Right renal pelvis (tissue), 4 donors: ENCODE measurements at places on chromosomes 3 and 15.
A peak's percentile ranks its signal among the peaks of the same experiment; 100 is the strongest.

DNA sequence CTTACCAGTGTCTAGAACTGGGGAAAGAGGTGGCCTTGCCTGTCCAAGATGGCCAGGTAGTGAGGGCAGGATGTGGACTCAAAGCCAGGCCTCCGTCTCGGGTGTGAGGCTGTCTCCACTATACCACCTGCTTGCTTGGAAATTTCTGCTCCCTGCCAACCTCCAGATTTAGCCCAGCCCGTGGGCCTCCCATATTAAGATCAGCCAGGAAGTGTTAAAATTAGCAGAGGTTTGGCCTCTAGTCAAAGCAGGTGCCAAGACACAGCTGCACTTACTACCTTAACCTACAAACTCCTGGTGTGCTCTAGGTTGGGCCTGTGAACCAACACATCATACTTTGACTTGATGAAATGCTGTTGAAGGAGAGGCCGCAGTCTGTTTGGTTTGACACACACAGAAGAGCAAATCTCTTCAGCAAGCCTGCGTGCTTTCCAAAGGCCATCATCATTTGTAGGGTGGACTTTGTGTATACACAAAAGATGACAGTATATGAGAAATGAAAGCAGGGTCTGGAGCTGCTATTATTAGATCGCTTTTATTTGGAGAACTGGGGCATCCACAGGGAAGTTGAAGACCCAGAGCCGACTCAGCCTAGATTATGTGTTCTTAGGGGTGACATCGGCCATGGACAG, 206.5 kb downstream of the XXYLT1 start:
- no peak for DNase-seq

- no peak for DNase-seq
Observed at GRCh38 chr3:39705351-39705900, 104.0 kb upstream of the MYRIP start.

- DNase-seq = no peak
Observed at GRCh38 chr3:186185194-186185787, 76.4 kb upstream of the ETV5 start.

DNA sequence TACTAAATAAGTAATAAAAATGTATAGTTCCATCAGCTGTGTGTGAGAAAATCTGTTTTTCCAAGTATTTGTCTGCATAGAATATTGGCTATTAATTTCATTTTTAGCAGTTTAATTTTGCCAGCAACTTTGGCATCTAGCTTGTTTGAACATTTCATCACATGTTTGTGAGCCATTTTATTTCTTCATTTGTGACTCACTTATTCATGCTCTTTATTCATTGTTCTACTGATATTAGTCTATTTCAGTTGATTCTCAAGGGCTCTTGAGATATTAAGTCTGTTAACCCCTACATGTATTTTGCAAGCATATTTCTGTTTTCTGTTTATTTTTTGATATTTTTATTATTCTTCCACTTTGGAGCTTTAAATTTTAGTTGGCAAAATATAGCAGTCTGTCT, 74.0 kb upstream of the PHLDB2 start:
- DNase-seq = no peak

- no peak for DNase-seq
Observed at GRCh38 chr3:189121092-189121491, 50.7 kb upstream of the TPRG1 start.

DNA sequence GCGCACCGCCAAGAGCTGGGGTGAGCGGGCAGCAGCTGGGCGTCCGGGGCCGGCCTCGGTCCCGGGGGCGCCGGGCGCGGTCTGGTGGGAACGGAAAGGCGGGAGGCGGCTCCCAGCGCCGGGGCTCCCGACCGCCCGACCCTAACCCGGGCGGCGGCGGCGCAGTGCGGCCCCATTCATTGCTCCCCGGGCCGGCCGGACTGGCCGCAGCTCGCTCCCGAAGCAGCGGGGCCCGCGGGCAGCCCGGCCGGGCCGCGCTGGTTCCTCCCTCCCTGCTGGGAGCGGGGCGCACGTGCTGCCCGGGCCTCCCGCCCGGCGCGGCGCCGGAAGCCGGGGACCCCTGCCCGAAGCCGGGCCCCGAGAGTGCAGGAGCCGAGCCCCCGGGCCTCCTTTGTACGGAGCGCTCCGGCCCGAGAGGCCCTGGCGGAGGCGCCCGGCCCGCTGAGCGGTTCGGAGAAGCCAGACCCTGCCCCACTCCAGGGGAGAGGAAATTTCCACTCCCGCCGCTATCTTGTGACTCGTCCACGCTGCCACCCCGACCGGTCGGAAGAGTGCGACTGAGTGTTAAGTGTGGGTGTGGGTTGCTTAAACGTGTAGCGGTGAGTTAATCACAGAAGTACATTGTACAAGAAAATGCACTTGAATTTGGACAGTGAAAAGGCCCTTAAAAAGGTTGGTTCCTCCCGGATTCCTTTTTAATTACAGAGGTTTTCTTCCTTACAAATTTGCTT, 613 bp downstream of the ATP1B3 start:
- peak; percentile 34 for DNase-seq

GRCh38 chr3:61979638-61980037, 393.7 kb downstream of the FEZF2 start:
- DNase-seq = peak; percentile 16

- no peak for DNase-seq
Observed at GRCh38 chr15:62886431-62887071, 156.0 kb upstream of the TPM1 start.

DNA sequence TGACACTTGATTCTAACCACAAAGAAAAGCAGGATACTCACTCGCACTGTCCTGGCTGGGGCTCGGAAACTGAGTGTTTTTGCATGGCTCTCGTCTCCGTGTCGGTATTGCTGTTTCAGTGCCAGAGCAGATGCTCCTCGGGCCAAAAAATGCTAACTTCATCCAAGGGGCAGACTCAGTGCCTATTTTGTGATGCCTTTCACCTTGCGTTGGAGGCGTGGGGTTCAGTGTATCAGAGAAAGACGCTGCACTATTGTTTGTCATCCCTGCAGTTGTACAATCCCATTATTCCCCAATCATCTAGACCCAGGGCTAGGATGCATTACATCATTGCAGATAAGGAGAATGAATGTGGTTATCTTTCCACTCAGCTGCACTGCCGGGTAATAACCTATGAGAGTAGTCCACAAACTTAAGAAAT, 1.4 kb downstream of the CACNA2D3 start:
- no peak for DNase-seq

DNA sequence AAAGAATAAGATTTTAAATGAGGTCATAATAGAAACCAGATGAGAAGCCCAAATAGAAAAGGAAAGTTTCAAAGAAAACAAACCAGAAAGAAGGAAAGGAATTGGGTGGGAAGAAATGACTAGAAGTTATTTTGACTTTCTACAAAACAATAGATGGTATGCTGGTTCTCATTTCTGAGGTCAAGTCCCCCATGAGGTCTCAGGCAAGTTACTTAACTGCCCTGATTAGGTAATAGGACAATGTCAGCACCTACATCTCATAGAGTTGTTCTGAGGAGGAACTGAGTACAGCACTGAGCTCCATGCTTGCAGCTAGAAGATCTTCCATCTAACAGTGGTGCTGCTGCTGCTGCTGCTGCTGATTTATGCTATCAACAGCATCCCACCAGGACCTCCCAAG, 185.9 kb downstream of the ERC2 start:
- DNase-seq = no peak

DNA sequence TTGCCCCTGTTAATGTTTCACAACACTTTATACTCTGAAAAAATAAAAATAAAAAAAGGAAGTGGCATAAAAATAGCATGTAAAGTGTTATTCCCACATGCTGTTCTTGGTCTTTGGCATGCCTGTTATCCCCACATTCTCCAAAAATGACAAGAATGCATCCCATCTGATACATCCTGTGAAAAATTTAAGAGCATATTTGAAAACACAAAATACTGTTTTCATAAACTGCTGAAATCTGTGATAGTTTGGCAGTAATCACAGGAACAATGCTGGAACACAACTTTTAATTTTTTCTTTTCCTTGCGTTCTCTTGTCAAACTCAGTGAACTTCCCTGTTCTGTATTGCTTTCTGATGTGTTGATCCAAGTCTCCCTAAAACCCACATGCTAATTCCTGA, 288.8 kb downstream of the ROBO2 start:
- DNase-seq = no peak

DNA sequence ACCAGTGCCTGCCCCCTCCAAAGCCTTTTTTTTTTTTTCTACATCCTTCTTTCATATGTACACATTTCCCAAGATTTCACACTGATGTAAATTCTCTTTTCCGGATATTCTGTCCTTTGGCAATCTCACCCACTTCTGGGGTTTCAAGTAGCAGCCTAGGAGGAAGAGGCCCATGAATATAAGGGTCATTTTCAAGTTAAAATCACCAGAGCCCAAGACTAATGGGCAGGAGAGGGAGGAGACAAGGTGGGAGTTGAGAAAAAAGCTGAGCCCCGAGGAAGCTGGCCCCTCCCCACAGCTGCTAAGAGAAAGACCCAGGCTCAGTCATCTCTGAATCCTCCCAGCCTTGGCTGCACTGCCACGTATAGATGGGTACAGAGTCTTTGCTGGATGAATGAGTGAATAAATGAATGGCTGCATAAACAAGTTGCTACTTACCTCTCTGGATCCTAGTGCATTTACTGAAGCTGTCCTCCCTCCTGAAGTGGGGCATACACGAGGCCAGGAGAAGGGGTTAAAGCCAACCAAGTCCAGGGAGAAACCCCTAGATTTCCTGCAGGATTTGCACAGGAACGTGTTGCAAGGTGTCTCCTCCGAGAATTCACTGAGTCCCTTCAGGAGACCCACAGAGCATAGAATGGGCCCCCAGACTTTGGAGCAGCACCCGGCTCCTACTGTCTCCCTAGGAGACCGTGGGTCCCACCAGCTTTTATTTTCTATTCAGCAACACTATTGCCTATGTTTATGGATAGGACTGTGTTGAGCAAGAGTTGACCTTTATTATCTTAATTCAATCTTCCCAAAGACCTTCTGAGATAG, 100.8 kb upstream of the LIPC start:
- DNase-seq = no peak

- no peak for DNase-seq
Observed at GRCh38 chr3:64082961-64083541, 59.8 kb upstream of the PSMD6 start.

DNA sequence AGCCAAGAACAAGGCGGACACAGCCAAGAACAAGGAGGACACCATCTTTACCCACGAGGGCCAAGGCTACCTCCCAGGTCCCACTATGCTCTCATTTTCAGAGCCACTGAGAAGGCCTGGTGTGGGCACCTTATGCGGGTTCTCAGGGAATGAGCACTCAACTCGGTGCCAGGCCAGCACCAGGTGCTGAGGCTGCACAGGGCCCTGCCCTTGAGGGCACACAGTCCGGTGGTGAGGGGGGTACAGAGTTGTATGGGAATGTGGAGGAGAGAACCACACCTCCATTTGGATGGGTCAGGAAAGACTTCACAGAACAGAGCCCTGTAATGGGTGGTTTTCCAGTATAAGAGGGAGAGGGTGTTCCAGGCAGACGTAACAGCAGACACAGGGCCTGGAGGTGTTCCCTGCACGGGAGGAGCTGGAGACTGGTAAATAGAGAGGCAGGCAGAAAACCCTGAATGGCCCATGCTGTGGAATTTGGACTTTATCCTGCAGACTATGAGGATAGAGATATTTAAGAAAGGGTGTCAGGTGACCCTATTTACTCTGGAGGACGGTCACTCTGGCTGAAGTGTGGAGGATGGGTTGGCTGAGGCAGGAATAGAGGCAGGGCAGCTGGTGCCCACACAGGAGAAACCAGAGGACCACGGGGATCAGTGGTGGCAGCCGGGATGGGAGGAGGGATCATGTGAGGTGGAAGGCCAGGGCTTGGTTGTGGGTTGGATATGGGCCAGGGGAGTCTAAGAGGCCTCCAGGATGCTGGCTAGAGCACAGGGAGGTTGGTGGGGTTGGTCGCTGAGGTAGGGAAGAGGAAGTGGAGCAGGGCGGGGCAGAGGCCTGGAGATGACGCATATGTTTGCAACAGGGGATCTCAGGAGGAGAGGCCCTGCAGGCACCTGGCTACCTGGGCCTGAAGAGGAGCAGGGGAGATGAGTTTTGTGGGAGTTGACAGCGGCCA, 34.6 kb downstream of the CRABP1 start:
- DNase-seq = no peak

DNA sequence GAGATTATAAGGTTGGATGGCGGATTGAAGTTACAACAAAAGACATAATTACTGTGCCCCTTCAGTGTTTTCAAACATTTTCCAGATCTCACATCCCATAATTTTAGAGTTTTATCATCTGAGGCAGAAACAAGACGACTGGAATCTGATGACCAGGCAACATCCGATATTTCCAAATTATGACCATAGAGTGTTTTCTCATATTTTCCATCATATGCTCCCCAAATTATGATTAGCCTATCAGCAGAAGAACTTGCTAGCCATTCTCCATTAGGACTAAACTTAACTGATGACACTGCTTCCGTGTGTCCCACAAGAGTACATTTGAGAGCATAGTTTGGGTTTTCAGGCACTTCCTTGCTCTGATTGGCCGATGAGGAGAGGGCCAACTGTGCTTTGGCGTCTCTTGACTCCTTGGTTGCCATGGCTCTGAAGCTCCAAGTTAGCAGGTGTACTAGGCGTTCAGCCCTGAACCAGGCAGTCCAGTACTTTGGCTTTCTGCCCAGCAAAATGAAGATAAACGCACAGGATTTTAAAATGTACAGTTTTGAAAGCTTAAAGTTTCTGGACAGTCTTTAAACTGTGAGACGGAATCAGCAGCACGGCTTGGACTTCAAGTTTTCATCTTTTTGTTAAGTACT, 638 bp downstream of the WDR5B start:
- DNase-seq = peak; percentile 12

DNA sequence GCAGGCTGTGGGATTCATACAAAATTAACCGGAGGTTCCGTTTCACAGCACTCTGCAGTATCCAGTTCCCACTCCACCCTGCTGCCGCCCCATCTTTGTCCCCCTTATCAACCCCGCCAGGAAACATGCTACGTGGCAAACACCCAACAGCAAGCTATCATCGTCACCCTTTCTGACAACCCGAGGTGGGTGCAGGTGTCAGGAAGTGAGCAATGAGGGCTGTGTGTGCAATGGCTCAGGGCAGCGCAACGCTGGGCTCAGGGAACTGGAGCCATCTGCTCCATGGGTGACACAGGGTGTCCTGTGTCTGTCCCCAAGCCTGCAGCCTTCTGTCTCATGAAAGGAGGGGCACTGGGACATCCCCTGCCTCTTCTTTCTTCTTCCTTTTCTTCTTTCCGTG, 60.9 kb downstream of the ATP2B2 start:
- no peak for DNase-seq

GRCh38 chr3:42052484-42053351, 38.4 kb upstream of the TRAK1 start:
- DNase-seq = no peak

DNA sequence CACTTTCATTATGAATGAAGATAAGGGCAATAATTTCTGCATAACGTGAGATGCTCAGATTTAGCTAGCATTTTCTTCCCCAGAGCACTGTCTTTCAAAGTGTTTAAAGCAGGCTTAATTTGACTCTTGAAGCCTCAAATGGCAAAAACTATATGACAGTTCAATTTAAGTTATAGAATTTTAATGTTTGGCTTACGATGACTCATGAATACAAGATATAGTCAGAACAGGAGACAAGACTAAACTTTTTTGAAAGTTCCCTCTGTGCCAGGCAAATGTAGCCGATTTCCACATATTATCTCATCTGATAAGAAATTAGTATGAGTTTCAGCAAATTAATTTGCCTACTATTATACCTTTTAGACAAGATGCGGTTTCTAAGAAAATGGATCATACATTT, 19.6 kb downstream of the ABI3BP start:
- DNase-seq = no peak

- DNase-seq = no peak
Observed at GRCh38 chr3:106848099-106848498, 529.1 kb upstream of the CCDC54 start.

- no peak for DNase-seq
Observed at GRCh38 chr3:33063651-33064051, 33.3 kb downstream of the GLB1 start.

GRCh38 chr3:61602466-61602865, 41.1 kb downstream of the PTPRG start:
- DNase-seq = no peak

GRCh38 chr3:177538048-177538749, 340.9 kb upstream of the TBL1XR1 start:
- no peak for DNase-seq
